Glutamatergic neuron (in vitro differentiated cells): ENCODE measurements at places on chromosomes 2 and 18. TPM values are rescaled to one million over a fixed set of nuclear protein-coding genes. Genes with fewer than 3 reads are reported as not detected.

POTEF gene
- 12.8 TPM for total RNA-seq

CDH2 gene
- total RNA-seq: 224 TPM

NT5DC4 gene
- not detected for total RNA-seq

SOCS6 gene
- 12.4 TPM for total RNA-seq

CCDC74A gene
- 0.54 TPM for total RNA-seq

DNAJB2 gene
- total RNA-seq: 124 TPM
